ENCODE measurements at places on chromosomes 3 and 15.
A peak's percentile ranks its signal among the peaks of the same experiment; 100 is the strongest.

DNA sequence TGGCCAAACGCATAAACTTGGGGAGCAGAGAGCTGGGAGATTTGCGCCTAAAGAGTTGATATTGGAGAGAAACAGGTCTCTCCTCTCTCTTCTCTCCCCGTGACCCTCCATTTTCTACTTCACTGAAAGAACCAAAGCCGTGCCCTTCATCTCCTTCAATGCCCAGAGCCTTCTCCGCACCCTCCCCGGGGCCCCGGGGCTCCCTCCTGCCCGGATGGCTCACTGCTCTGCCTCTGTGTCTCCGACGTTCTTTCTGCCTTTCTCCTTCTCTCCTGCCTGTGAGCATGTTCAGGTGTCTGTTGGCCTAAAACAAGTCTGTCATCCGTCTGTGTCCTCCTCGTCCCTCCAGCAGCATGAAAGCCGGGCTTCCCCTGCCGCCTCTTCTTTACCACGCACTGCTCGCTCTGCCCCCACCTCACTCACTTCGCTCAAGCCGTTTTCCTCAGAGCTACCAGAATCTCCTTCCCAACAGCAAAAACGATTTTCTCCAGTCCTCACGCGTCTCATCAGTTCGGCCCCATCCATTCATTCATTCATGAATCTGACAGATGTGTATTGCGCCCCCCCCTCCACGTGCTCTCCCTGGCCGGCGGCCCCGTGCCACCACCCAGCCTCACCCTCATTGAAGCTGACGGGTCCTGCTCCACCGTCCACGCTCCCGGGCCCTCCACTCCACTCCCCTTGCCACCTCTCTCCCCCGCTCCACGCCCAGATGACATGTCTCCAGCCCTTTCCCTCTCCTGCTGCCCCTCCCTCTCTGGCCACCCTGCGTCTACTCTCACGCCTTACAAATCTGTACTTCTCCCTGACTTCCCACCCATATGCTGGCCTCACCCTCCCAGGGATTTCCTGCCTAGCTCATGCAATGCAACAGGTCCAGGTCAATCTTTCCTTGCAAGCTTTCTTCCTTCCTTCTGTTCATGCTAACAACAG lies 10.2 kb downstream of the MUC4 start:
- DNase-seq: no peak

- no peak for DNase-seq
Measured at GRCh38 chr3:53180305-53181023, 19.5 kb downstream of the PRKCD start.

DNA sequence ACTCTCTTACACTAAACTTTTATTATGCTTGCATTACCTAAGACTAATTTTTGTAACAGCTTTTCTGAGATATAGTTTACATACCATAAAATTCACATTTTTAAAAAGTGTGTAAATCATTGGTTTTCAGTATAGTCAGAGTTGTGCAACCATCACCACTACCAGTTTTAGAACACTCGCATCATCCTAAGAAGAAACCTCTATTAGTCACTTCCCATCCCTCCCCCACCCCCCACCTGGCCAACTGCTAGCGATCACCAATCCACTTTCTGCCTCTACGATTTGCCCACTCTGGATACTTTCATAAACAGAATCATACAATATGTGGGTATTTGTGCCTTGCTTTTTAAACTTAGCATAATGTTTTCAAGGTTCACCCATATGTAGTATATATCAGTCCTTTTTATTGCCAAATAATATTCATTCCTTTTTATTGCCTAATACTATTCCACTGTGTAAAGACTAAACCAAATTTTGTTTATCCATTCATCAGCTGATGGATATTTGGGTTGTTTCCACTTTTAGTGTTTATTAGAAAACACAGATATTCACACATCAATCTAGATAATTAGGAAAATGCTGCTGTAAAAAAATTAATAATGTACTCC lies 23.0 kb downstream of the UBP1 start:
- no peak for DNase-seq

DNA sequence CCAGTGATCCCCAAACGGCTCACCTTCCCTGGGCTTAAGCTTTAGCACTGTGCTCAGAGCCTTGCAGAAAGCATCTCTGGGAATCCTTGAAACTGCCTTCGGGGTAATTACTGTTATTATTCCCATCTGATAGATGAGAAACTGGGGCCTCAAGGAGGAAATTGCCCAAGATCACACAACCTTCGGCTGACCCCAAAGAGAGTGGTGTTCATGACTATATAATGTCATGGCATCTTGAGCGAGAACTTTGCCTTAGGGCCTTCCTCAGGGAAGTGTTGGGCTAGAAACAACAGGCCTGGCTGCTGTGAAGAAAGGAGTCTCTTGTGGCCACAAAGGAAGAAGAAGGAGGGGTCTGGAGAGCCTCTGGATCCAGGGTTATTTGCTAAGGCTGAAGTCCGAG lies 388.7 kb upstream of the CFAP20DC start:
- DNase-seq: no peak

GRCh38 chr3:115783938-115784738 lies 160.8 kb downstream of the GAP43 start:
- DNase-seq: peak; percentile 90

Data from T1000 (cell line).